ENCODE measurements at places on chromosomes 5 and 9.
A peak's percentile ranks its signal among the peaks of the same experiment; 100 is the strongest.

DNA sequence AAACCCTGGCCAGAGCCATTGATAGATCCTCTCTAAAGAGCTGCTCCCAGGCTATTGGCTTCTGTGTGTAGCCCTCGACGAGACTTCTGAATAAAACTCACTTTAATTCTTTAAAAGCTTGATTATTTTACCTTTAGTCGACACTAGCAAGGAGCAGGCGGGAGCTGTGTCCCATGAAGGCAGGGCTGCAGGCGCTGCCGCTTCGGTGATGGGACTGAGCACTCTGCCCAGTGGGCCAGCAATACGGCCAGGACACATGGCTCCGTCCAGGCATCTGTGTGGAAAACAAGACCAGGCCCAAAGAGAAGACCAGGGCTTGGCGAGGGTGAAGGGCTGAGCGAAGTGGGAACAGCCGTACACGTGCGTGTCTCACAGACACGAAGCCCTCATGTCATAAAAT lies 365.9 kb downstream of the GADD45G start:
- DNase-seq = no peak

DNA sequence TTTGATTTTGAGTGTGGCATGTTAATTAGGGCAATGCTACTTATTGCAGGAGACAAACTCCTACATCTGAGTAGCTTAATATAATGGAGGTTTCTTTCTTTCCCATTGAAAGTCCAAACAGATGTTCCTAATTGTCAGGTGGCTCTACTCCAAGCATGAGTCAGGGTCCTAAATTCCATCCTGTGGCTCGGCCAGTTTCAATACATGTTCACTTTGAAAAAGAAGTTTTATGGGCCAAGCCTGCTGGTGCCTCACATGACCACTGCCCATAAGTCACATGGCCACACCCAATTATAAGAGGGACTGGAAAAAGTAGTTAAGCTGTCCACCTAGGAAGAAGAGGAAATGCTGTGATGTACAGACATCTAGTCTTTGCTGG lies 170.4 kb downstream of the ARRDC3 start:
- no peak for DNase-seq

- DNase-seq = no peak
Measured at GRCh38 chr5:176355400-176356178, 6.0 kb downstream of the KIAA1191 start.

DNA sequence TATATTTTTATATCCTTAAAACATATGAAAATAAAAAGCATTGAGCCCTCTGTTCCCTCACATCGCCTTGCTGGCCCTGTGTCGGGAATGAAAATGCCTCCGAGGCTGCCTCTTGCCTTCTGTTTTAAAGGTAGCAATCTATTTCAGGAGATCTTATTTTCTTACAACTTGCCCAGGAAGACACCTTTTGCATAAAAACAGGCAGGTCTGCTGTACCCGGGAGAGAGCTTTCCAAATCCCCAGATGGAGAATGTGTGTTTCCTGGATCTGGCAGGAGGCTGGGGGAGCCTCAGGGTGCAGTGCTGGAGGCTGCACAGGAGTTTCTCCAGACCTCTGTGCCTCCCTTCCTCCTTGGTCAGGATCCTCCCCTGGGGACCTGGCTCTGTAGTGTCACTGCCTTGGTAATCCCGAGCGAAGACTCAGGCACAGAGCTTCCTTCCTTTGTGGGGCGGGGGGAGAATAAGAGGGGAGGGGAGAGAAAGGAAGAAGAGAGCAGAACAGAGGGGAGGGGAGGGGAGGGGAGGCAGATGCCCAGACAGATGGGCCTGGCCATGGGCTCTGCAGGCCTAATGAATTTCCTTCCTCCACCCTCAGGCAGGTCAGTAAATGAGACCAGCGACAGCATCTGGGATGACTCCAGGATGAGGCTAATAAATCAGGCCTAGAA lies 104.0 kb upstream of the BOD1 start:
- DNase-seq = no peak

GRCh38 chr9:26210338-26210851 lies 532.2 kb upstream of the TUSC1 start:
- no peak for DNase-seq

GRCh38 chr5:37739817-37740261 lies 100.0 kb downstream of the GDNF start:
- no peak for DNase-seq

- DNase-seq = no peak
Measured at GRCh38 chr5:135974021-135974600, 19.3 kb upstream of the LECT2 start.

DNA sequence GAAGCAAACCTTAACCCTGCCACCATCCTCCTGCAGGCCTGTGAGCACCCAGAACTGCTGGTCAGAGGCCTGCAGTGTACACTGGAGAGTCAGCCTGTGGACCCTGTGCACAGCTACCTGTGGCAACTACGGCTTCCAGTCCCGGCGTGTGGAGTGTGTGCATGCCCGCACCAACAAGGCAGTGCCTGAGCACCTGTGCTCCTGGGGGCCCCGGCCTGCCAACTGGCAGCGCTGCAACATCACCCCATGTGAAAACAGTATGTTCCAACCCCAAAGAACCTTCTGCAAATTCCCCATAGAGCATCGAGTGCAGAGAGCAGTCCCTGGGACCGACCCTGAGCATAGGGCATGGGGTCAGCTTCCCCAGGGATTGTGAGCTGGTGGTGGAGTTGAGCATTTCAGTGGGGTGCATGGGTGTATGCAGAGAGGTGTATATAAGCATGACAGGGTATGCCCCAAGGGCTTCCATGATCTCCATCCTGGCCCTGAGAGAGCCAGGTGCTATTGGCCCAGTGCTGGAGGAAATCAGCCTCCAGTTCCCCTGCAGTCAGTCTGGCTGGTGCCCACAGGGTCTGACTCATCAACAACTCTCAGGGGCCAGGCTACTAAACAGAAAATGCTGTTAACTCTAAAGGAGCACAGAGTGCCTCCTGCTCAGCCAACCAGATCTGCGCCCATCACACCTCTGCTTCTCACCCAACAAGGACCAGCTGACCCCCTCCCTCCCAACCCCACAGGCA lies 126.2 kb downstream of the SAXO1 start:
- DNase-seq = no peak

DNA sequence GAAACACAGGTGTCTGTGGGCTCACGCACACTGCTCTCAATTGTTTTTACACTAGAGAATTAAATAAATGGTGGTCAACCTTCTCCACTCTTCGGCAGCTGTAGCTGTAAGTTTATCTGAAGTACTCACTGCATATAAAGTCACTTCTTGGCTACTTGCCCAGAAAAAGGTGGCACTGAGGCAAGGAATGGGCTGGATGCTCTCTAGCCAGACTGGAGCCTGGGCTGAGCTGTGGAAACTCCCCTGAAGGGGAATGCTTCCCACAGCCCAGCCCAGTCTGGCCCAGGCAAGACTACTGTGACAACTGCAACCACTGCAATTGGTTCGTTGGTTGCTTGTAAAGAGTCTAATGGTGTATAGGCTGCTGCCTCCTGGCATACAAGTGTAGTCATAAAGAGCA lies 4.5 kb downstream of the LEAP2 start:
- no peak for DNase-seq

DNA sequence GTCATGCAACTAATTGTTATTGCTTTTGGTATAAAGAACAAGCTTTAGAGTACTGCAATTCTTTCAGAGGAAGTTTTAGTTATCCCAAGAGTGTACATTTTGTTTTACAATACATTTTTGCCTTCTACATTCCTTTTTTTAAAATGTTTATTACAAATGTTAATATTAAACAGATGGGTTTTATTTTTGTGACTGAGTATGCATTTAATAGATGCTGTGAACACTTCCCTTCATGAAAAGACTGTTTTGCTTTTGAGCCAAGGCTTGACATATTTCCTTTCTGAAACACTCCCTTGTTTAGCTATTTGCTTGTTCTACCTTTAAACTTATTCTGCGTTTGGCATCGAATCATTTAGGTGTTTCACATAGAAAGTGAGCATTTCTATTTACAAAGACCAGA lies 14.8 kb upstream of the ZNF474 start:
- DNase-seq = no peak

GRCh38 chr9:136185596-136186366 lies 19.1 kb downstream of the LHX3 start:
- DNase-seq = peak; percentile 48

- DNase-seq = no peak
Measured at GRCh38 chr5:143583409-143583808, 179.9 kb upstream of the NR3C1 start.

DNA sequence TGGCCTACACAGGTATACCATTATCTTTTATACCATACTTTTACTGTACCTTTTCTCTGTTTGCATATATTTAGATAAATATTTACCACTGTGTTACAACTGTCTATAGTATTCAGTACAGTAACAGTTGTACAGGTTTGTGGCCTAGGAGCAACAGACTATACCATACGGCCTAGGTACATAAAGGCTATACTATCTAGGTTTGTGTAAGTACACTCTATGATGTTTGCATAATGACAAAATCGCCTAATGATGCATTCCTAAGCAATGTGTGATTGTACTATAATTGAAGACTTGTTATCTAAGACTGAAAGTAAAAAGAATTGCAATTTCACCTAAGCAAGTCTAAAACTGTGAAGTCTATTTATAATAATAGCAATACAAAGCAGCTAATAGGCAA lies 3.9 kb downstream of the C9orf72 start:
- no peak for DNase-seq

DNA sequence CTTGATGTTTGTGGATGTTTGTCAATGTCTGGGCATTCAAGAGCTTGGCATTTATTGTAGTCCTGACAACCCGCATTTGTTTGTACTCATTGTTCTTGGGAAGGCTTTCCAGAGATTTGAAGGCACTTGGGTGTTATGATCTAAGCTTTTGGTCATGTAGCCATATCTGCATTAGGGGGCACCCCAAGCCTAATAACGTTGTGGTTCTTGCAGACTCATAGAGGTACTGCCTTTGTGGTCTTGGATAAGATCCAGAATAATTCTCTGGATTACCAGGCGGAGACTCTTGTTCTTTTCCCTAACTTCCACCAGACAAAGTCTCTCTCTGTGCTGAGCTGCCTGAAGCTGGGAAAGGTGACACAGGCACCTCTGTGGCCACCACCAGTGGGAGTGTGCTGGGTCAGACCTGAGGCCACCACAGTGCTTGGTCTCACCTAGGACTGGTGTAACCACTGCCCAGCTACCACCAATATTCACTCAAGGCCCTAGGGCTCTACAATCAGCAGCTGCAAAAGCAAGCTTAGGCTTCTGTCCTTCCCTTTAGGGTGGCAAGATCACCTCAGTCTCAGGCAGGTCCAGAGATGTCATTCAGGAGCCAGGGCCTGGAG lies 144.4 kb upstream of the TAS2R1 start:
- no peak for DNase-seq

DNA sequence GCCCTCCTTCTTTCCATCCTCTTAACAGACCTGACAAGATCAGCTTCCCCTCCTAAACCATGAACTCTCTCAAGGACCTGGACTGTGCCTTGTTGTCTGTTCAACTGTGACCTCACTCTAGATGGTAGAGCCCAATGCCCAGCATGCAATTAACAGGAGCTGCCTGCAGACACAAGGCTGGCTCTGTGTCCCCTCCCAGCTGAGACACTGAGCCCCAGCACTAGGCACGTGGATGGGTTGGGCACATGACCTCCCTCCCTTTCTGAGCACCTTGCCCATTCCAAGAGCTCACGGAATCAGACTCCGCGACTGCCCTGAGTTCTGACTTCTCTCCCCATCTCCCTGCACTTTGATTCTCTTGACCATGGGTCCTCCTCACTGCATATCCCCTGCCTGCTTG lies 93.5 kb upstream of the LRRTM2 start:
- no peak for DNase-seq

DNA sequence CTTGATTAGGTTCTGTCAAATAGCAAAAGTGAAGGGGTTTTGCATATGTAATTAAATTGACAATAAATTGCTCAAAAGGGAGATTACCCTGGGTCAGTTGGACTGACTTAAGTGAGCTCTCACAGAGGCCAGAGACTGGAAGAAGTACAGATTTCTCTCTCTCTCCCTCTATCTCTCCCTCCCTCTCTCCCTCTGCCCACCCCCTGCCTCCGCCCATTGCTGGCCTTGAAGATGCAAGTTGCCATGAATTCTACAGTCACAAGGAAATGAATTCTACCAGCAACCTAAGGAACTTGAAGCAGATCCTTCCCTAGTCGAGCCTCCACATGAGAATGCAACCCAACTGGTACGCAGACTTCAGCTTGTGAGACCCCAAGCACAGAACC lies 119.2 kb downstream of the LPAR1 start:
- no peak for DNase-seq

DNA sequence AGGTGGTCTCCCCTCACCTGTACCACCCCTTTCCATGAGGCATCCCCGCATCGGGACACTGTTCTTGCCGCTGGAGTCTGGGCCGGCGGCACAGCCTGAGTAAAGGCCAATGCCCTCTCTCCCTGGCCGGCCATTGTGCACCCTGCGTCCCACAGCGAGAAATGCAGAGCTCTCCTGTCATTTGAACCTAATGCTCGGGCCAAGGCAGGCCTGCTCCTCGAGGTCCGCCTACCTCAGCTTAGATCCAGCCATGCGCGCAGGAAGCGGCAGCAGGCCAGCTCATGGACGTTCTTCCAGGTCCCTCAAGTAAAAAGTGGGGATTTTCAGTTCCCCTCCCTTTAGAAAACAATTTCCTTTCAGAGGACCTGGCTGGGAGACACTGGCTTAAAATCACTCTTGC lies 135.0 kb downstream of the HSD17B3 start:
- no peak for DNase-seq

DNA sequence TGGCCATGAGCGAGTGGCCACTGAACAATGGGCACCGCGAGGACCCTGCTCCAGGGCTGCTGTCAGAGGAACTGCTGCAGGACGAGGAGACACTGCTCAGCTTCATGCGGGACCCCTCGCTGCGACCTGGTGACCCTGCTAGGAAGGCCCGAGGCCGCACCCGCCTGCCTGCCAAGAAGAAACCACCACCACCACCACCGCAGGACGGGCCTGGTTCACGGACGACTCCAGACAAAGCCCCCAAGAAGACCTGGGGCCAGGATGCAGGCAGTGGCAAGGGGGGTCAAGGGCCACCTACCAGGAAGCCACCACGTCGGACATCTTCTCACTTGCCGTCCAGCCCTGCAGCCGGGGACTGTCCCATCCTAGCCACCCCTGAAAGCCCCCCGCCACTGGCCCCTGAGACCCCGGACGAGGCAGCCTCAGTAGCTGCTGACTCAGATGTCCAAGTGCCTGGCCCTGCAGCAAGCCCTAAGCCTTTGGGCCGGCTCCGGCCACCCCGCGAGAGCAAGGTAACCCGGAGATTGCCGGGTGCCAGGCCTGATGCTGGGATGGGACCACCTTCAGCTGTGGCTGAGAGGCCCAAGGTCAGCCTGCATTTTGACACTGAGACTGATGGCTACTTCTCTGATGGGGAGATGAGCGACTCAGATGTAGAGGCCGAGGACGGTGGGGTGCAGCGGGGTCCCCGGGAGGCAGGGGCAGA lies 53.3 kb downstream of the JADE2 start:
- DNase-seq = no peak

GRCh38 chr9:82531795-82532194 lies 531.1 kb downstream of the RASEF start:
- DNase-seq = no peak

- DNase-seq = no peak
Measured at GRCh38 chr5:133467826-133468463, 144.4 kb downstream of the FSTL4 start.

DNA sequence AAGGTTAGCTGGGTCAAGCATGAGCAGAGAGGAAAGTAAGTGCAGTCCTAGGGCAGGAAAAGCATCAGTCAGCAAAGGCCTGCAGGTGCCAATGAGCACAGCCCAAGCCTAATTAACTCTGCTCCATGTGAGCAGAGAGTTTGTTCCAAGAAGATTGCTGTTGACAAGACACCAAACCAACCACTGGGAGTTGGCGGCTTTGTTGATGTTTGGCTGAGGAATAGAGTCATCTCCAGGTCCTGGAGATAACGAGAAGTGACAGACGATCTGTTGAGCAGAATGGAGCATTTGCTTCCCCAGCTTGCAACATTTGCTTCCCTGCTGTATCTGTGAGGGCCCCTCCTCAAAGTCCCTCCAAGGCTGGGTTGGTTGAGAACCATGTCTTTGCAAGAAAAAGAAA lies 68.2 kb downstream of the FAM114A2 start:
- DNase-seq = no peak

Data from Right ventricle myocardium inferior (tissue), 1 donor.